Stimulated activated CD8-positive, alpha-beta memory T cell treated with anti-CD3 and anti-CD28 coated beads, Interleukin-7, amount 100 ng/mL, for 24 hours (primary cell): ENCODE measurements at places on chromosomes 6 and 20.

- no peak for DNase-seq
Observed at GRCh38 chr20:53036992-53037391, 64.8 kb downstream of the TSHZ2 start.

DNA sequence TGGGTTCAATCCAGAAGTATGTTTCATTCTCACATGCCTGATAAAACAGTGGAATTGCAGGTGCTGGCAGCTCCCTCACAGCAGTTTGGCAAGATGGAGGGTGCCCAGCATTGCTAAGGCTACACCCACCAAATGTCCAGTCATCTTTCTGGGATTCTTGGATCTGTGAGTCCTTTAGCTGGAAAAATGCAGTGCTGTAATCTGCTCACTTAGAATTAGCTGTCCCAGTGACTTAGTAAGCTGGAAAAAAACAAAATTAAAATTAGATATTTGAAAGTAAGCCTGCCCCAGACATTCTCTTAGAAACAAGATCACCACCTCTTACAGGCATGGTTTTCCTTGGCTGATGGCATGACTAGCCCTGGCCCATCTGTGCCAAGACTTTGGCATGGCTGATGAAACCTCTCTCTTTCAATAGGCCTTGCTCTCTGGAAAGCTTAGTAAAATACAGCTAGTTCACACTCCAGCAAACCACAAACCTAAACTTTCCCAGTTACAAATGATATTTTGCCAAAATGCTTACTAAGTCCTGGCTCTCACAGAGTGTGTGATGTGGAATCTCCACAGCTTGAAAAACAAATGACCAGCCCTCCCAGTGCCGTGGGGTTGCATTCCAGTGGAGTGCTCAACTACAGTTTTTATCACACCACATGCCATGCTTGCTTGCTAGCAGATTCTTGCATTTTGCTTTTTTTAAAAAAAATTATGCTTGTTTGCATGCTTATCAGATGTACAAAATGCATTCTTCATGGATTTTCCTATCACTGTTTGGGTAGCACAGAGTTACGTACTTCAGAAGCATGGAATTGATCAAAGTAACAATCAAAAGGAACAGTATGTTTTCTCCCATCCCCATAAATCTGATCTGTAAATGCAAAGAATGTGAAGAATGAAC lies 261.5 kb downstream of the EYA4 start:
- DNase-seq, result no peak

DNA sequence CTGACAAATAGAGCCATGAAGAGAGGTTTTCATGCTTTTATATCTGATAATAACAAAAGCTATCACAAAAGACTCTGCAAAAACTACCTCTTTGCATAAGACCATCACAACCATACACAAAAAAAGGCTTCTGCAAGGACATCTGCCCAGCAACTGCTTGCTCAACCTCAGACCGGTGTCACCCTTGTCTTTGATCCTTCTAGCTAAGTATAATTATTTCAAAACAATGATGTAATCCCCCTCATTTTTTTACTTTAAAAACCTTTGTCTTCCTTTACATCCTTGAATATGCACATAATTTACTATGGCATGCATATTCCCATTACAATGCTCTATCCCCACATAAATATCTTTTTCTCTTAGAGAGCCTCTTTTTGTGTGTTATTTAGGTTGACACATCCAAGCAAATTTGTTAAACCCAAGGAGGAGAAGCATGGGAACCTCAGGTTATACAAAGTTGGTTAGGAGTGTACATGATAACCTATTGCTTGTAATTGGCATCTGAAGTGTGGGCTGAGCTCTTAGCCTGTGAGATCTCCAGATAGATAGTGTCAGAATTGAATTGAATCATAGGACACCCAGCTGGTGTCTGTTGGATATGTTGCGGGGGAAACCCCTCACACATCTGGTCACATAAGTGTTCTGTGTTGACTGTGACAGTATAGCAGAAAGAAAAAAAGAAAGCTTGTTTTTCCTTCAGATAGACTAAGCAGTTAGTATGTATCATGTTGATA lies 20.7 kb upstream of the CGA start:
- DNase-seq, result no peak

DNA sequence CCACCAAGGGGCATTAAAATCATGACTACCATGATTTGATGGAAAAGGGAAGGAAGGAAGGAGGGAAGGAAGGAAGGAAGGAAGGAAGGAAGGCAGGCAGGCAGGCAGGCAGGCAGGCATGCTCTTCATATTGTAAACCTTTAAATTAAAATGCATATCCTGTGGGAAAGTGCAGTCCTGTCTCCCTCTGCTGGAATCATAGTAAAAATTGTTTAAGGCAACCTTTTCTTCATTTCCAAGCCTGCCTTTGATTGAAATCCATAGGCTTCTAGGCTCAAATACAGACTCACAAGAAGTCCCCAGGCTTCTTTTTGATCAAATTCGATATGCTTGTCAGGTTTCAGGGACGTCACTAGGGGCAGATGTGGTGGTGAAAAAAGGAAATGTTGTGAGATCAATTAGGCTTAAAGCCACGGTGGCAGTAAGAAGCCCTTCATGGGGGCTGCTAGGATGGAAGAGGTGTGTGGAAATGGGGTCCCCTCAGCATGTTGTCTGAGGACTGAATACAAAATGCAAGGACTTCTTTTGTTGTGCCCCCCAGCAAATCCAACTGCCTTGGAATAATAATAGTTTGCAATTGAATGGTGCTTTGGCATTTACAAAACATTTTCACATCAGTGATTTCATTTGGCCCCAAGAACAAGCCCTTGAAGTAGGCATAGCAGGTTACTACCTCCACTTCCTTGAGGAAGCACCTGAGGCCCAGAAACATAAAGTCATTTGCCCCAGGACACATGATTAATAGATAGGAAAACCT lies 25.6 kb upstream of the GABRR1 start:
- DNase-seq, result no peak

GRCh38 chr6:18445228-18445627 lies 58.1 kb downstream of the RNF144B start:
- no peak for DNase-seq

DNA sequence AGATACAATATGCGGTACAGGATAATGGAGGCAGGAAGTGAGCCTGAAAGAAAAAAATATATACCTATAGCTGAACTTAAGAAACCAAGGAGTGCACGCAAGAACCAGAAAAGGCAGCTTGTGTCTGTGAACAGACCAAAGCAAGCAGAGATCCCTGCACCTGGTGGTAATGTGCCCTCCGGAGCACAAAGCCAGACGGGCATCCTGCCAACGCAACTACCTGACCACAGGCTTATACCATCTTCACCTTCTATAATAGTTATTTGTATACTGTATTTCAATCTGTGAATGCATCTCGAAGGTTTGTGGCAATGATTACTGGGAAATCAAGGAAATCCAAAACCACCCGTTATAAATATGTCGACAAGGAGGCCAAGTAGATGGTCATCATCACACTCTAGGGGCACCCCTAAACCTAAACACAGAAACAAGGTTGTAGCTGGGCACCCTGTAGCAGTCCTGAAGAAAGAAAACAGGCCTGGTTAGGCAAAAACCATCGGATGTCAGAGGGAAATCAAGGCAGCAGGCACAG lies 801 bp downstream of the FBXL4 start:
- no peak for DNase-seq

- no peak for DNase-seq
Observed at GRCh38 chr6:132067286-132067685, 116.1 kb upstream of the CCN2 start.

DNA sequence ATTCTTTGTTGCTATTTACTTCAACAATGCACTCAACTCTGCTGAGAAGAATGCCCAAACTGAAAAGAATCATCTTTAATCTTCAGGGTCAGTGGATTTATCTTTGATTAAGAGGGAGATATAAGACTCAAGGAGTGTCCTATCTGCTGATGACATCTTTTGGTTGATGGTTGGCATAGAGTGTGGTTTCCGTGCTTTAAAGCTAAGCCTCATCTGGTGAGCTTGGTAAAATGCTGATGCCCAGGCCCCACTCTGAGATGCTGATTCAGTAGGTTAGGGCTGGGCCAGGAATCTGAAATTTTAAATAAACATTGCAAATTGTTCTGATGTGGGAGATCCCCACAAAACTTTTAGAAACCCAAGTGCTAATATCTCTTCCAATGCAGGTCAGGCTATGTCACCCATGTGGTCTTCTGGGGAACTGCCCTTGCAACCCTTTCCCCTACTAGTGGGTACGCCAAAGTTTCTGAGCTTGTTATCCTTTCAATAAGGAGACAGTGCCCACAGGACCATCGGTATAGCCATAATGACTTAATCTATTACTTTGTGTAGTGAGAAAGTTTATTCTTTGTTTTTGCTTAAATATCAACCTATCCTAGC lies 68.5 kb upstream of the ARMH2 start:
- no peak for DNase-seq

GRCh38 chr6:161168281-161168891 lies 105.5 kb downstream of the AGPAT4 start:
- DNase-seq, result no peak

- DNase-seq, result no peak
Observed at GRCh38 chr6:150586850-150587359, 12.8 kb upstream of the PLEKHG1 start.

- DNase-seq, result no peak
Observed at GRCh38 chr6:14275493-14275851, 157.9 kb downstream of the CD83 start.

DNA sequence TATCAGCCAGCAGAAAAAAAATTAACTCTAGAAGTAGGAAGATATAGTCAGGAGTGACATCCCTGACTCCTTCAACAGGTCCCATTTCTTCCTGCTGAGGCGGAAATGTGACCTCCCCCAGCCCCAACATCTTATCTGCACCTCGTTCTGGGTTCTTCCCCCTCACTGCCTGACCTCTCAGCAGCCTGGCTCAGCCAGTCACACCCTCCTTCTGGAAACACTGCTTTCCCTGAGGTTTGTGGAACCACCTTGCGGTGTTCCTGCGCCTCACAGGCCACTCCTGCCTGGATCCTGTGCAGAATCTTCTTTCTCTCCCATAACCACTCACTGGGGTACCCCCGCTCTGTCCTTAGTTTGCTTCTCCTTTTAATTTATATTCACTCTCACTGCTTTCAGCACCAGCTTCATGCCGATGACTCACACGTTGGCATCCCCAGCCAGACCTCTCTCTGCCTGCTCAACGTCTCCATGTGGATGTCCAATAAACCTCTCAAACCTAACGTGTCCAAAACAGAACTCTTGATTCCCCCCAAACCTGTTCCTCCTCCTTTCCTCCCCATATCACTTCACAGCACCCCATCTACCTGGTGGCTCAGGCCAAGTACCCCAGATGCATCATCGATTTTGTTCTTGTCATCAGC lies 222.8 kb upstream of the PLN start:
- no peak for DNase-seq

GRCh38 chr6:87152526-87152955 lies 2.8 kb upstream of the ZNF292 start:
- no peak for DNase-seq

GRCh38 chr6:45900808-45901752 lies 114.6 kb downstream of the CLIC5 start:
- no peak for DNase-seq

DNA sequence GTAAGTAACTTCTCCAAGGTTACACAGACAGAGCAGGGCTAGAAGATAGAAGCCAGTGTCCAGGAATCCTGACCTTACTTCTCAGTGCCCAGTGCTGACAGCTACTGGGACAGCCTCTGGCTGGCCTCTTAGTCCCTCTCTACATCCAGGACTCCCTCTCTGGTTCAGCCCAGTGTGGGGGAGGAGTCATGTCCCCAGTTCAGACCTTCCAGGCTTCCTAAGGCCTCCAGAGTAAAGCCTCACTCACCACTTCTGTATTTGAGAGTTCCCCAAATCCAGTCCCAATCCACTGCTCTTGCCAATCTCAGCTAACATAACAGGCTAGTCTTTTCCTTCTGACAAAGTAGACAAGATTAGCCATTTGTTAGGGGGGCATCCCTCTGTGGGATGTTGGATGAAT lies 36.9 kb upstream of the EPB41L1 start:
- no peak for DNase-seq

- DNase-seq, result no peak
Observed at GRCh38 chr6:43856005-43856765, 86.2 kb downstream of the VEGFA start.

DNA sequence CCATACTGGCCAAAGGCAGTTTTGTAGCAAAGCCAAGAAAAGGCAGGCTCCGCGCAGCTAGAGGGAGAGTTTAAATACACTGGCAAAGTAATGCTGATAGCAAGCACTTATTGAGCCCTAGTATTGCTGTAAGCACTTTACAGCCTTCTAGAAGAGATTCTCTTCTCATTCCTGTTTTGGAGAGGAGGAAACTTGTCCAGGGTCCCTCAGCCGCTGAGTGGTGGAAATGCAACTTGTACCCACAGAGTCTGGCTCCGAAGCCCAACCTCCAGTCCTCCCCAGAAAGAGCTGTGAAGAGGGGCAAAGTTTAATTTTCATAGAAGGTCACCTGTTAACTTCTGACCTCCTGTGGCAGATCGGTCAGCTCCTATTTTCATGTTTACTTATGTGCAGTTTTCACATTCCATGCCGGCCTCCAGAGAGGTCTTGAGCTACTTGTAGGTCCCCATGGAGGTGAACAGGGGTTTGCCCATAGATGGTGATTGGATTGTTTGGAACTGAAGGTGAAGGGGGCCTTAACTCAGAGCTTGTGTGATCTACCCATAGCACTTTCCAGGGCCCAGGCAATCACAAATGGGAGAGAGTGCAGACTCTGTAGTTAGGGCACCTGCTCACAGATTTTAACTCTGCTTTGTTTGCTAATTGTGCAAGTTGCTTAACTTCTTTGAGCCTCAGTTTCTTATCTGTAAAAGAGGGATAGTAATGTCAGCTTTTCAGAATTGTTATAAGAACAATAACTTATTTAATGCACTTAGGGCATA lies 70.7 kb downstream of the LYRM2 start:
- no peak for DNase-seq

DNA sequence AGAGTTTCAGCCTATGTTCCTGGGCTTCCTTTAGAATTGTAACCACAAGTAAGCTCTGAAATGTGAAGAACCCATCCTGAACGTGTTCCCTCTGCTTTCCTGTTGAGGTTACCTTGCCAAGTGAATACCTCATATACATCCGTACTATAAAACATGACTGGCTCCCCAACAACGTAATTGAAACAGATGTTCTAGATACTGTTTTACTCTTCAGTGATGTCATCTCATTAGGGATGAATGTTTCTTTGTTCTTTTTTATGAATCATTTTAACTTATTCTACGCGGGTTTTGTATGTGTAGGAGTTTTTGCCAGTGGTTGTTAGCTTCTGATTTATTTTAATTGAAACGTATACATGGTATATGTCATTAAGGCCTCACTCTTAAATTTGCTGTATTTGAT lies 166.8 kb downstream of the SAMD5 start:
- no peak for DNase-seq

DNA sequence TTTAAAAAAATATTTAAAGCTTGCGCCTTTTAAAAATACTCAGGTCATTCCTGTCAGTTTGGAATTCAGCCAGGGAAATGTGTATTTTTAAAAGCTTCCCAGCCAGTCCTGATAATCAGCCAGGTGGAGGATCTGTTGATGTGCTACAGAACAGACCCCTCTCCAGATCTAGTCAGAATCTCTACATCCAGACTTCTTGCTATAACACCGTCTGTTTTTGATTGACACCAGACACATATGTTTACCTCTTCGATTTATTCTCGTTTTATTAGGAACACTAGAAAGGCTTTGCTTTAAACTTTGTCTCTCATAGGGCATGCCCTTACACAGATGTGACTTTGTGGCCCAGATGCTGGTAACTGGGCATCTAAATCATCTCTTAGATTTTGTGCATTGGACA lies 11.7 kb downstream of the PARD6B start:
- DNase-seq, result no peak

GRCh38 chr6:159978291-159979135 lies 9.6 kb downstream of the IGF2R start:
- DNase-seq, result no peak
